ENCODE measurements at places on chromosomes 11 and 22.

- DNase-seq: no peak
Observed at GRCh38 chr22:44603767-44604166, 98.2 kb upstream of the PRR5 start.

DNA sequence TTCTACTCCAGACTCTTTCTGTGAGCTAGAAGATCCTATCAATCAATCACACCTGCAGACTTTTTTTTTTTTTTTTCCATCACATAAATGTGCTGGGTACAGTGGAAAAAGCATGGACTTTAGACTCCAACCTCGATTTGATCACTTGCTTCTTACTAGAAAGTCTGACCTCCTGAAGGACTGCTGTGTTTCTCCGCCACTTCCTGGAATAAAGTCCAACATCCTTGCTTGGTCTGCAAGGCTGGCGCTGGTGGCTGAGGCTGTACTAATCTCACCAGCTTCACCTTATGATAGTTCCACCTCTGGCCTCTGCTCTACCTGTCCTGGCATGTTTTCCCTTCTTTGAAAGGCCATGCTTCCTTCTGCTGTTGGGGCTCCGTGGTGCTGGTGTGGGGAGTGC lies 60.9 kb upstream of the SESN3 start:
- DNase-seq: no peak

DNA sequence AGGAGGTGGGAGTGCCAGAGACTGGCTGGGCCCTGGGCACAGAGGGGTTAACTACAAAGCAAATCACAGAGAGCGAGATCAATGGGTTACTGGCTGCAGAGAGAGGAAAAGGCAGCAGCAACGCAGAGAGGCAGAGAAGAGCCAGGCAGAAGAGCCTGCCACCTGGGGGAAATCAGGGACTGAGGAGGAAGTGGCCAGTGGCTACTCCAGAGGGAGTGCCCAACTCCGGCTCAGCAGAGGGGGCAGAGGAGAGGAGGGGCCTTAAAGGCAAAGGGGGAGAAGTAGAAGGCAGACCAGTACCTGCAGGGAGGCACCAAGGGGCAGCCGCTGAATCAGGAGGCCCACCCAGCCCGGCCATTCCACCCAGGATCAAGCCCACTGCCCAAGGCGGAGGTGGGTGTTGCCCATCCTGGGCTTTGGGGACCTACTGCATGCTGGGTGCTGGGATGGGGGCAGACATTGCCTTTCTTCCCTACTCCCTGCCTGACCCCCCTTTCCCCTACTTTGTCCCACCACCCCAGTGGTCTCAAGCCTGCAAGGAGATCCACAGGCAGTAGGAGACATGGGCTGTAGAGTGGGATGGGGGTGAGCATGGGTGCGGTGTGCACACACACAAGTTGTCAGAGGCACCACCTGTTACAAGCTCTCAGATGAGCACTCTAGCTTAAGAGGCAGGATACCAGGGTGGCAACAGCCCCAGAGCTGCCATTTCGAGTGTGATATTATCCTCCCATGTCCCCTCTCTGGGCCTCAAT lies 926 bp upstream of the GALR3 start:
- no peak for DNase-seq

DNA sequence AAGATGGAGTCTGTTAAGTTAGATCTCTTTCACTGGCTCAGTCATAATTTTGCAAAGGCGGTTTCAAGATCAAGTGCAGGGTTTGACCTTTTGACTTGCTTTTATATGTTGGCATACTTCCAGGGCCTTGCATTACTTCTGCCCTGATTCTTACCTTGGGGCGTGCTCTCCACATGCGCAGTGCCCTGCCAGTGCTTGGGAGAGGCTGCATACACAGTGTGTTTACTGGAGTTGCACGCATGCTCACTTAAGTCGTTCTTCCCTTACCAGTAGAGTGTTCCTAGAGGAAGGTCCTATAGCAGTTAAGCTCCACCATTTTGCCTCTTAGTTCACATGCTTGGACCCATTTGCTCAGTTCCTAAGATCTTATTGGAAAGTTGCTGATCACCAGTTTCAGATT lies 21.0 kb upstream of the TMEM123 start:
- no peak for DNase-seq

GRCh38 chr11:45260071-45260470 lies 26.1 kb downstream of the SYT13 start:
- DNase-seq: no peak

- DNase-seq: no peak
Observed at GRCh38 chr11:78773492-78773891, 198.8 kb upstream of the NARS2 start.

DNA sequence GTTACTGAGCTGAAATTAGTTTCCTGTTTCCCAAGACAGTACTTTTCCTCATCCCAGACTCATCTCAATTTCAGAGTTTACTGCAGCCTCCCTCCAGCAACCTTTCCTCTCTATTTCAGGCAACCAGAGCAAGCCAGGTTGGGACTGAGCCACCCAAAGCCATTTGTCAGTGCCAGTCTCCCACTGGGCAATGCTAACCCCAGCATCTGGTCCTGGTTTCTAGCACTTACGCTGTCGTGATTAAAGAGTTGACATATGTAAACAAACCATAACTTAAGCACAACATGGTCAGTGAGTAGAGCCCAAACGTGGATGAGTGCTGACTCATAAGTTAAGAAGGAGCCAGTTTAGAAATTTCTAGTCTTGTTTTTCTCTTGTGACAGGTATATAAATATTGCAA lies 119.6 kb upstream of the BLID start:
- DNase-seq: peak; percentile 27

DNA sequence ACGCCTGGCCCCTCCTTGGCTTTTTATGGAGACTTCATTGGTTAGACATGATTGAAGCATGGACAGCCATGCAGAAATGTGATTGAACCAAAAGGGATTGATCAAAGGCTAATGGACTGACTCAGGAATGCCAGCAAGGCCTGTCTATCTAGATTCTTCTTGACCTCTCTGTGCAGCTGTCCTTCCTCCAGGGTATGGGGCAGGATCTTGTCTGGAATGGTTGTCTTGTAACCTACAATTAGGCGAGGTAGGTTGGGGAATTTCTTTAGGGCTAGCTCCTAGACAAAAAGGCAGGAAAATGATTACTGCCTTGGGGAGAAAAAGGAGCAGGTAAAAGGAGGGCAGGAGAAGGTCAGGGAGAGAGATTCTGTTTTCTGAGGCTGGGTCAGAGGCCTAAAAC lies 59.6 kb upstream of the INCENP start:
- DNase-seq: no peak

- DNase-seq: no peak
Observed at GRCh38 chr11:118247041-118247440, 5.1 kb downstream of the MPZL3 start.

GRCh38 chr22:22912988-22913253 lies 25.3 kb downstream of the IGLL5 start:
- no peak for DNase-seq

DNA sequence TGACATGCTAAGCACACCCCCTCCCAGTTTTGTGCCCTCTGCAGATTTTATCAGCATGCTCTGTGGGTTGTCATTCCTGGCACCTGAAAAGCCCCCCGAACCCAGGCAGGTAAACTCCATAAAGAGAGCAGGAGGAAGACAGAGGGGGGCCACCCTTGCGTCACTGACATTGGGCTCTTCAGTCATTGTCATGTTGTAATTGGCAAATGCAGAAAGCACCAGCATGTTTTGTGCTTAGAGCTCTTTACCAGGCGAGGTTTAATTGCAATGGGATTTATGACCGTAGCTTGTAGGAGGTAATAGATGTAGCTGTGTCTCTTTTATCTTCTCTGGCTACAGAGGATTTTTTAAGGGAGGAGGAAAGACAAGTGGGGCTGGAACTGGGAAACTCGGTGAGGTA lies 201.7 kb downstream of the GRIK4 start:
- DNase-seq: no peak

DNA sequence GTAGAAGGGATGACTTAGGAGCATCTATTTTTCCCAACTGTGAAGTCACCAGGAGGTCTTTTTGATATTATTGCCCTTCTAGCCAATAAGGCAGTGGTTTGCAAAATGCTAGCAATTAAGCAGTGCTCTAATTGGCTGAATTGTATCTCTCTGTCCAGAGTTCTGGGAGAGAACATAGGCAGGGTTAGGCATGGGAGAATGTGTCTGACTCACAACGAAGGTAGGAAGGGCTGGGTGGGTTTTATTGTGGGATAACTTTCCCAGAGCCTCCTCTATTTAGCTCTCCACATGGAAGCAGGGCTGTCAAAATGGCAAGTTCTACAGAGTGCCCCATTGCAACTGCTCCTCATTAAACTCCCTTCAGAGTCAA lies 415.9 kb upstream of the CADM1 start:
- no peak for DNase-seq

DNA sequence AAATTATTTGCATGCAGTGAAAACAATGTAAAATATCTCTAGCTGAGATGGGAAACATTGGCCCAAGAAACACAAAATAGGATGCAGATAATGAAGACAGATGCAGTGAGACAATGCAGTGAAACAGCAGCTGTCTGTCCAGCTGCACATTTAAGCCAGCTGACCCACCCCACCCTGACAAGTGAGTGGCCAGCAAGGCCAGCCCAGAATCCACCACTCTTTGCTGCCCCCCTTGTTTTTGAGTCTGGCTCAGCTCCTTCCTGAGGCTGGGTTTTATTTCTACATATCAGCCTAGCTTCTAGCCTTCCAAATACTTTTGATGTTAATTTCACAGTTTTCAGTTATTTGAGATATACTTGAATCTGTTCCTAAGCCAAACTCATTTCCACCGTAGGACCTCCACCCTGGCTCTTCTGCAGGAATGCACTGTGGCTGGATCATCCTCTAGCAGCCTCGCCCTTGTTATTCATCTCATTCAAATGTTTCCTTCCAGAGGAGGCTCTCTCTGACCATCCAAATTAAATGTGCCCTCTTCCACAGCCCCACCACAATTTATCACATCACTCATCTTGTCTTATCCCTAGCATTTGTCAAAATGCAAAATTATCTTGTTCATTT lies 154.1 kb upstream of the POU2AF2 start:
- DNase-seq: peak; percentile 82

- no peak for DNase-seq
Observed at GRCh38 chr11:115644856-115645255, 140.6 kb upstream of the CADM1 start.

- no peak for DNase-seq
Observed at GRCh38 chr11:98056945-98057344, 963.8 kb upstream of the CNTN5 start.

DNA sequence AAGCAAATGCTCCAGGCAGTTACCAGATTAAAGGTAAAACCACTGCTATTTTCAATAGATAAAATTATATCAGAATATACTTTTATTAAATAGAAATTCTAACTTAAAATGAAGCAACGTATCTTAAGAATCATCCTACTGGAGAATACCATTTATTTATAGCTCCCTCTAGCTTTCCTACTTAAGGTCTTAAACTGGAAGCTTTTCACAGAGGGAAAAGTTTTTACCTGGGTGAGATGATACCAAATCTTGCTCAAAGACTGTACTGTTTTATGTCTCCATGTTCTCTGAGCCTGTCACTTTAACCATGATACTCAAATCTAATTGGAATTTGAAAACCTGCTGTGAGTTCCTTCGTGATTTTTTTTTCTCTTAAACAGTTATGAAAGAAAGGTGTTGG lies 291.8 kb downstream of the AASDHPPT start:
- no peak for DNase-seq

- DNase-seq: no peak
Observed at GRCh38 chr11:3177931-3178330, 12.8 kb upstream of the OSBPL5 start.

GRCh38 chr22:28674121-28674563 lies 5.5 kb downstream of the TTC28 start:
- no peak for DNase-seq

- DNase-seq: no peak
Observed at GRCh38 chr22:38653741-38654140, 2.5 kb downstream of the FAM227A start.

- no peak for DNase-seq
Observed at GRCh38 chr11:34226210-34226609, 120.8 kb downstream of the NAT10 start.

DNA sequence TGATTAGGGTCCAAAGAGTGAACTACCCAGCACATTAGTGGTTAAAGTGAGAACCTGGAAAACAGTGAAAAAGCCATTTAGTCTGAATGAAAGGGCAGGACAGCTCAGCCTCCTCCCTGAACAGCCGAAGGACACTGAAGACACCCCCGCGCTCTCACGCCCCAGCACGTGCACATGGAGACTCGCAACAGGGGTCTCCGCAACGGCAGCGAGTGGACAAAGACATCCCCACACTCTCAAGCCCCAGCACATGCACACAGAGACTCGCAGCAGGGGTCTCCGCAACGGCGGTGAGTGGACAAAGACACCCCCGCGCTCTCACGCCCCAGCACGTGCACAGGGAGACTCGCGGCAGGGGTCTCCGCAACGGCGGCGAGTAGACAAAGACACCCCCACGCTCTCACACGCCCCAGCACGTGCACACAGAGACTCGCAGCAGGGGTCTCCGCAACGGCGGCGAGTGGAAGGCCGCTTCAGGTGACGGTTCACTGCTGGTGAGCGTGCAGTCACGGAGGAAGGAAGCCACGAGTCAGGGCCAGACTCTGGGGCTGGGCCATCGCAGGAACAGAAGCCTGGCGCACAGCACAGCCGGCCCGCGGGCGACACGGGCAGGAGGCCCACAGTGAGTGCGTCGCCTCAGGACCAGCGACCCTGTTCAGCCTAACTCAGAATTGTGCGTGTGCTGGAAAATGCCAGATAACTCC lies 43.6 kb downstream of the BRD1 start:
- no peak for DNase-seq

GRCh38 chr11:86106916-86107315 lies 38.0 kb upstream of the PICALM start:
- no peak for DNase-seq

GRCh38 chr11:35311331-35311730 lies 108.0 kb downstream of the SLC1A2 start:
- DNase-seq: no peak

- DNase-seq: peak; percentile 79
Observed at GRCh38 chr11:6251120-6251733, 8.4 kb upstream of the CCKBR start.

GRCh38 chr22:42308892-42309468 lies 38.5 kb upstream of the TCF20 start:
- DNase-seq: no peak

DNA sequence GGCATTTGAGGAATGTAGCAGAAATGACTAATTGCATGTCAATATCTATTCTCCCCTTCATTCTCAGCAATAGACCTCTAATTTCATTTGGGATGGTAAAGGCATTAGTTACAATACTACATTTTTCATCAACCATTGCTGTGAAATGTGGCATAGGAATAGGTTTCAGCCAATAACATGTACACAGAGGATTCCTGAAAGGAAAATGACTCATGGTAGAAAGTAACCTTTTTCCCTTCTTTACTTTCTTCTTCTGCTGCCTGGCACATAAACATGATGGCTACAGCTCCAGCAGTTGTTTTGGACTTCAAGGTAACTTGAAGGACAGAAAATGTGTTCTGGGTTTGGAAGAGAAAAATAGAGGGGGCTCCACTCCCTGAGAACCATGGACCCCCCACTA lies 231.8 kb upstream of the CTSC start:
- DNase-seq: no peak

GRCh38 chr11:130830566-130830965 lies 85.7 kb downstream of the SNX19 start:
- DNase-seq: peak; percentile 79

GRCh38 chr11:129825380-129825779 lies 9.7 kb downstream of the TMEM45B start:
- DNase-seq: peak; percentile 29

Measured in femur (tissue), 1 donor.